ENCODE measurements at places on chromosomes 3 and 15.

GRCh38 chr3:50525987-50526386 lies 22.6 kb upstream of the CACNA2D2 start:
- DNase-seq: peak; percentile 54

- DNase-seq: no peak
These were observed 908.4 kb downstream of the EPHA3 start for GRCh38 chr3:90015688-90016356.

DNA sequence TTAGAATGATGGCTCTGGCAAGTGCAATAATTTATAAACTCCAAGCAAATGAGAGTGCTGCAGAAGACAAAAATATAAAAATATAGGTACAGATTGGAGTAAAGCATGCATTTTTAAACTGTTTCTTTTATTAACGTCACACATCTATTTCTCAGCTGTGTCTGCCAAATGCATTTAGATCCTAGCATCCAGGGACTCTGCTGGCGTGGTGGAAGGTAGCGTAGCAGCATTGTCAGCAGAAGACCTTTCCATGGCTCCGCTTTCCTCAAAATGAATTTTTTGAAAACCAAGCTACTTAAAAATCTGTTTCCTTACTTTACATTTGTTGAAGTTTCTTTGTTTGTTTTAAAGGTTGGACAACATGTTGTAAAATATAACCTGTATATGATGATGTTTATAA lies 16.3 kb upstream of the ATP10A start:
- DNase-seq: no peak

DNA sequence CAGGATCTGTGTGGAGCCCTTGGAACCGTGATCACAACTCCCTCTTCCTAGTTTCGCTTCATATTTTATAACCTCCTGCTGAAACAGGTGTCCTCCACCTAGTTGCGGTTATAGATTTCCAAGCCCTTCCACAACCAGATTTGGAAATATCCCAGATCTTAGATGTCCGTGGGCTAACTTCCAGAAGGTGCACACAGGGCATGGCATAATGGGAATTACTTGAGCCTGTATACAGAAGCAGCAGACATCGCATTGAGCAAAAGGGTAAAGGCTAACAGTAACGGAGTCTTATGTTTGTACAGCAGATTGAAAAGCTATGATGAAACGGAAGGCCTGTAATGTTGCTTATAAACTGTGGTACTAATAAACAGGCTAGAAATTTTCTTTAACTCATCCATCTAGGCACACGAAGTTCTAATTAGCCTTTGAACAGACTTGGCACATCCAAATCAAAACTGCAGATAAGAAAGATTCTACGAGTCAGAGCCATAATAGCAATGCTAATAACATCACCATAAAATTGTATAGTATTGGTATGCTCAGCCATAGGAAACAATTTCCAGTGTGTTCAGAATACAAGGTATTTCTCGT lies 1.2 kb upstream of the USF3 start:
- DNase-seq: no peak

GRCh38 chr3:187746442-187747281 lies 1.4 kb upstream of the BCL6 start:
- no peak for DNase-seq
